ENCODE measurements at places on chromosomes 7 and 10.

GRCh38 chr7:30133736-30134610, 813 bp upstream of the MTURN start:
- DNase-seq, result no peak

DNA sequence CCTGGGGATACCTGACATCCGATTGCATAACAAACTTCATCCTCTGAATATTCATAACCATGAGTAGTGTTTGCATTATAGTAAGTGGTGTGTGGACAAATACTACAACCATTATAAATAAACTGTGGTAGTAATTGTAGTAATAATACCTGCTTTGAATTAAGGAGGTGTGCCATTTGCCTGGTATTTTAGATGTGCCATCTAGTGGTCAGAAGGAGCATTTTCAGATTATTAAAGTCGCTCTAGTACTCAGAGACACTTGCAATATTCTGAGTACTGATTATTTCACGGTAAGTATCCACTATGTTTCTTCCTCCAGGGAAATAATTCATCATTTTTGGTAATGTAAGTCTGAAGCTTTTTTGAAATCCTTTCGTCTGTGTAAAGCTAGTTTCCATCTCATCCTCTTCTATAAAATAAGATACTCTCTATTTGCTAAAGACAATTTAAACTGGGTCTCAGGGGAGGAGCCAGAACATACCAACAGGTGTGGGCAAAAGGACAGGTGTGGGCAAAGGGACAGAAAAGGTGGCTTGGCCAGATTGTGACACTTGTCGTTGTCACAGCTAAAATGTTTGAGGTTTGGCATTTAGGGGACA, 115.3 kb upstream of the WDR11 start:
- peak; percentile 0 for DNase-seq

DNA sequence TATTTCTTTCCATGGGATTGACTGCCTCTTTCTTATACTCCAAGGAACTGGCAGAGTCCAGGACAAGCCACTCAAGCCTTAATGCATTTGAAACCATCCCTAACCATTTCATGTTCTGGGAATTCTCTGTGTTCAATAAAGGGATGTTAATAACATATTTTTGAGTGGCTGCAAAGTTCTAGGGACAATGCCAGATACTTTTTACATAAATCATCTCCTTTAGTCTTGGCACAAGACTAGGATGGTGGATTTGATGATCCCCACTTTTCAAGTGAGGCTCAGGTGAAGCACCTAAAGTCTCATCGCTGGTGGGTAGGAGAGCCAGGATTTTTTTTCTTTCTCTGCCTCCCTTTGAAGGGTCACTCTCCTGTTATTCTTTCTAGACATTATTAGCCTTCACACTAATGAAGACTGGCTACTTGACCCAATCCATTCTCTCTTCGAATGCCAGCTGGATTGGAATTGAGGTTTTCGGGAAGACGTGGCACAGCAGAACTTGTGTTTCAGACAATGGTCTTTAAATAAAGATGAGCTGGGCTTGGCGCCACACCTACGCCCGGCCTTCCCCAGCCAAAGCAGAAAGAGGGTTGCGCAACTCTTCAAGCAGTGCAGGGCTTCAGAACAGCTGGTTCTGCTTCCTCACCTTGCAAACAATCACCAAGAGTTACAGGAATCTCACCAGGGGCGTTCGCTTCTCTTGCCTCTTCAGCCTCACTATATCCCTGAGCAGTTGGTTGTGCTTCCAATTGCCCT, 73.8 kb upstream of the BMPER start:
- DNase-seq, result no peak

DNA sequence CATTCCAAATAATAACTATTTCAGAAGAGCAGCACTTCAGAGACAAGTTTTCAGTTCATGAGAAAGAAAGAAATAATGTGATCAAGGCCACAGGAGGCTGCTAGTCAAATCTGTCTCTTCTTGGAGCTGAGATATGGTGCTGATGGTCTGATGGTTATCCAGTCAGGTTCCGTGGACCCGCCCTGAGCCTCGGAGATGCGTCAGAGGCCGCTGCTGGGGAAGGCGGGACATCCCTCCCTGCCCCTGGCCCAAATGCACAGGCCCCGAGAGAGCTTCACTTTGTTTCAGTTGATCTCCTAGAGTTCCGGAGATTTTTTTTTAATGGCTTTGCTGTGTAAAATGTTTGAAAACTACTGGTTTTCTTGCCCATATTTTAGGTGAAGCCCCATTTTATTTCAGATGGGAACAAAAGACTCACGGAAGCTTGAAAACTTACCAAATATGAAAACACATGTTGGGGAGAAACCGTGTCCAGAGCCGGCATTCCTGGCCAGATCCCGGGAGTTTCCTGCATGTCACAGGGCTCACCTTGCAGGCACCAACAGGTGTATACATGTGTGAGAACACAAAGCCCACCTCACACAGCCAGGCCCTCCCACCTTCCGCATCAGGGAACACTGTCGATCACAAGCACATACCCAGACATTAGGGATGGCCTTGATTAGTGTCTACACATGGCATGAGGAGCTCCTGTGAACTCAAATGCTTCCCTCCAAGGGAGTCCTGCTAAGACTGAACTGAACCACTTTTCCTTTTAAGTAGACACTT, 499.0 kb downstream of the TCERG1L start:
- DNase-seq, result no peak

Measured in GM04504 (cell line).